Smooth muscle cell of the pulmonary artery (primary cell): ENCODE measurements at places on chromosomes 7 and 10. TPM values are rescaled to one million over a fixed set of nuclear protein-coding genes. Genes with fewer than 3 reads are reported as not detected.

The CDK14 gene
- total RNA-seq, result 35.8 and 59.9 TPM in 2 replicates

The AKR1D1 gene
- 0.07 TPM in 1 of 2 replicates, not detected in the other for total RNA-seq

The HOGA1 gene
- total RNA-seq, result 0.43 and 1.4 TPM in 2 replicates

The HOXA10 gene
- total RNA-seq, result 0.78 TPM in 1 of 2 replicates, not detected in the other

The GPR37 gene
- total RNA-seq, result 1.5 and 2.7 TPM in 2 replicates

The BUD23 gene
- 37.6 and 43.0 TPM in 2 replicates for total RNA-seq

The MYL10 gene
- total RNA-seq, result not detected in 2 replicates

The CACNA2D1 gene
- 134 and 591 TPM in 2 replicates for total RNA-seq

The KLHL7 gene
- 31.0 and 33.9 TPM in 2 replicates for total RNA-seq

The ENO4 gene
- total RNA-seq, result 0.07 and 0.13 TPM in 2 replicates

The PLEKHS1 gene
- total RNA-seq, result not detected in 2 replicates

The SEMA3E gene
- 0.13 and 0.79 TPM in 2 replicates for total RNA-seq

The TECTB gene
- under 0.01 and 0.13 TPM in 2 replicates for total RNA-seq

The TACR2 gene
- 0.13 and 0.20 TPM in 2 replicates for total RNA-seq

The CEP55 gene
- 5.5 and 12.3 TPM in 2 replicates for total RNA-seq

The FAM13C gene
- total RNA-seq, result 5.0 and 7.3 TPM in 2 replicates

The PNLIP gene
- total RNA-seq, result not detected in 2 replicates

The ELMO1 gene
- total RNA-seq, result 0.43 and 3.3 TPM in 2 replicates

The SHH gene
- total RNA-seq, result not detected in 2 replicates

The PNLIPRP1 gene
- not detected in 2 replicates for total RNA-seq

The NME8 gene
- total RNA-seq, result not detected in 2 replicates

The OR2A12 gene
- total RNA-seq, result not detected in 2 replicates

The SLC4A2 gene
- total RNA-seq, result 88.2 and 137 TPM in 2 replicates

The FAM20C gene
- total RNA-seq, result 72.9 and 256 TPM in 2 replicates

The PTF1A gene
- total RNA-seq, result not detected in 2 replicates

The PRKCQ gene
- total RNA-seq, result 0.03 TPM in 1 of 2 replicates, not detected in the other

The HOXA4 gene
- total RNA-seq, result 0.59 and 2.0 TPM in 2 replicates

The NPC1L1 gene
- 0.07 and 0.13 TPM in 2 replicates for total RNA-seq

The CHN2 gene
- total RNA-seq, result 0.39 TPM in 1 of 2 replicates, not detected in the other

The FBXO24 gene
- total RNA-seq, result 0.13 and 0.20 TPM in 2 replicates

The NCF1 gene
- total RNA-seq, result not detected in 2 replicates

The HERC4 gene
- total RNA-seq, result 108 and 122 TPM in 2 replicates

The GSTK1 gene
- 71.8 and 80.3 TPM in 2 replicates for total RNA-seq

The LIPF gene
- not detected in 2 replicates for total RNA-seq

The DOCK1 gene
- total RNA-seq, result 68.6 and 78.5 TPM in 2 replicates

The SLC16A12 gene
- total RNA-seq, result 0.10 and 0.33 TPM in 2 replicates

The PIP gene
- not detected in 2 replicates for total RNA-seq

The SFRP4 gene
- total RNA-seq, result 72.7 and 95.2 TPM in 2 replicates

The DYNC1I1 gene
- total RNA-seq, result 1.0 and 1.5 TPM in 2 replicates

The CACNB2 gene
- total RNA-seq, result 0.20 and 0.36 TPM in 2 replicates

The PRF1 gene
- not detected in 2 replicates for total RNA-seq

The ZPBP gene
- total RNA-seq, result not detected in 2 replicates
